ENCODE measurements at places on chromosomes 12 and 14.

GRCh38 chr14:75044752-75045151, 6.5 kb downstream of the MLH3 start:
- DNase-seq = no peak

DNA sequence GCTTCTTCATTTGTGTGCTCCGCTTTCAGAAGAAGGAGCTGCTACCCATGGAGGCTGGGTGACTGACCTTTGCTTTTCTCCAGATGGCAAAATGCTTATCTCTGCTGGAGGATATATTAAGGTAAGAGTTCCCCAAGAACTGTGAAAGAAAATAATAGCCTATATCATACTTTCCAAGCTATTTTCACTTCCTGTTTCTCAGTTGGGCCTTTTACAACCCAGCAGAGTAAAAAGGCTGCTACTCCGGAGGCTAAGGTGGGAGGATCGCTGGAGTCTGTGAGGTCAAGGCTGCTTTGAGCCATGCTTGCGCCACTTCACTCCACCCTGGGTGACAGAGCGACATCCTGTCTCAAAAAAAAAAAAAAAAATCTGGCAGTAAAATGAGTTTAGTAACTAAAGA, 82.1 kb downstream of the APAF1 start:
- DNase-seq = no peak

GRCh38 chr12:124633365-124634362, 66.3 kb upstream of the NCOR2 start:
- DNase-seq = no peak

DNA sequence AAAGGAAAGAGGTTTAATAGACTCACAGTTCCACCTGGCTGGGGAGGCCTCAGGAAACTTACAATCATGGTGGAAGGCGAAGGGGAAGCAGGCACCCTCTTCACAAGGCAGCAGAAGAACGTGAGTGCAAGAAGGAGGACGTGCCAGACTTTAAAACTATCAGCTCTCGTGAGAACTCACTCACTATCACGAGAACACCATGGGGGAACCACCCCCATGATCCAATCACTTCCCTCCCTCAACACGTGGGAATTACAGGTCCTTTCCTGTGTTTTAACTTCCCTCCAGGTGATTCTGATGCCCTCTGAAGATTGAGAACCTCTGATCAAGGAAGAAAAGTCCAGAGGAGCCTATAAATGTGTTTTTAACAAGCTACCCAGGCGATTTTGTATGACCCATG, 358.7 kb downstream of the MED13L start:
- DNase-seq = no peak

DNA sequence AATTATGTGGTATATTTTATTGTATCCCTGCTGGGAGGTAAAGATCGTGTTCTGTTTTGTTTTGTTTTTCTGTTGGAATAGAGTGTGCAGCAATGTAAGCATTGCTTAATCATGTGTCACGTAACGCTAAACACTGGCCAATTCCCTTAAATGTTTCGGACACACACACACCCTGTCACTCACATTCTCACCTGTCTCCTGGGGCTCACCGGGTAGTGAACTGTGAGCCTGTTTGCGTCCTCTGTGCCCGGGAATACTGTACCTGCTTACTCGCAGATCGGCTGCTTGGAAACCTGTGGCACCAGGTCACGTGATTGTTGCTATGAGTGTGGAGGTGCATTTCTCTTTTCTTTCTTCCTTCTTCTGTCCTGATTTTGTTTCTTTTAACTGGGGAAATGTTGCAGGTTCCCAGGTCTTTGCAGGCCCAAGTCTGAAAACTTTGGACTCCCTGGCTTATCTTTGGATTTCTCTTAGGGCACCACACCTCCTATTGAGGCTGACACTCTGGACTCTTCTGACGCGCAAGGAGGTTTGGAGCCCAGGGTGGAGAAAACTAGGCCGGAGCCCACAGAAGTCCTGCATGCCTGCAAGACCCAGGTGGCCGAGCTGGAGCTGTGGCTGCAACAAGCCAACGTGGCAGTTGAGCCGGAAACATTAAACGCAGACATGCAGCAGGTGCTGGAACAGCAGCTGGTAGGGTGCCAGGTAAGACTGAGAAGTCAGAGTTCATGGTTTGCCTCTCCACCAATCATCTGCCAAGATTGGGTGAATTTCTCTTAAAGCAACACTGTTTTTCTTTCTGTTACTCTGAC, 181.1 kb downstream of the ESR2 start:
- no peak for DNase-seq

DNA sequence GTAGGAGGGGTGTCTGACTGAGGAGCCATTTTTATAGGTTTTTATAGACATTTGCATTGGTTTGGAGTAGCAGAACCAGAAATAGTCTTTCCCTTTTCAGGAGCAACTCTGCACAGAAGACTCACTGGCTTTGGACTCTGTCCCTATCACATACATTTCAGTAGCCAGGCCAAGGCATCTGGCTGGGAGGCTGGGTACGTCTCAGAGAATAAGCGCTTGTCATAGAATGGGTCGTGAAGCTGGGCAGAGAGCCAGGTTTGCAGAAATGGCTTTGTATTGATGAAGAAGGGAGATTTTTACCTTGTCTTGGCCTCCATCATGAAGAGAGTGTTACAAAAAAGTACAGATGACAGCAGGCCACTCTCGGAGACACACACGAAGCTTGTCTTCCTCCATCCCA, 98.6 kb downstream of the CACNA1C start:
- no peak for DNase-seq

All from iPS DF 19.7 (cell line).